CD8-positive, alpha-beta memory T cell (primary cell): ENCODE measurements at places on chromosomes 5 and 9.
A peak's percentile ranks its signal among the peaks of the same experiment; 100 is the strongest.

GRCh38 chr9:125549891-125550885 lies 156.8 kb downstream of the MAPKAP1 start:
- H3K27ac ChIP-seq, result no peak overlapping the region
- H3K4me3 ChIP-seq, result no peak overlapping the region
- no peaks in the 10 kb centered on the region for H3K4me1 ChIP-seq

DNA sequence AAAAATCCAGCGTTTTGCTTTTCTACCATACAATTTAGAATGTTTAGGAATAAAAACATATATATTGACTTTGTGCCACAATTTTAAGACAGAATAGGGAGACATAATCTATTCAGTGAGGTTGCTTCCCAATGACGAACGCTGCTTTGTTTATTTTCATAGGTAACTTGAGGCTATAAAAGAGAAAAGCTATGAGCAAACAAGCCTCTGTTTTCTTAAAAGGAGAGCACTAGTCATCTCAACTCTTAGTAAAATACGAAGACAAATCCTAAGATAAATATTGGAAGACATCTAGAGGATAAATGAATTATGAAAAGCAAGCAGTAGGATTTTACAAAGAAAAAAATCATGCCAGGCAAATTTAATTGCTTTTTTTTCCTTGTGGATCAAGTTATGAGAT lies 363.6 kb downstream of the ANXA1 start:
- H3K36me3 ChIP-seq, result no peaks in the 10 kb centered on the region
- H3K27me3 ChIP-seq, result no peaks in the 10 kb centered on the region
- no peak overlapping the region for H3K27ac ChIP-seq
- H3K4me3 ChIP-seq, result no peak overlapping the region
- no peaks in the 10 kb centered on the region for H3K4me1 ChIP-seq

GRCh38 chr9:119810645-119811429 lies 441.6 kb upstream of the BRINP1 start:
- no peak overlapping the region for H3K27ac ChIP-seq
- H3K4me1 ChIP-seq, result no peaks in the 10 kb centered on the region
- DNase-seq, result no peak
- H3K36me3 ChIP-seq, result no peaks in the 10 kb centered on the region

GRCh38 chr9:16211946-16212345 lies 658.5 kb downstream of the BNC2 start:
- H3K36me3 ChIP-seq, result no peaks in the 10 kb centered on the region
- H3K27ac ChIP-seq, result no peak overlapping the region
- DNase-seq, result no peak
- H3K27me3 ChIP-seq, result no peaks in the 10 kb centered on the region
- H3K4me1 ChIP-seq, result no peaks in the 10 kb centered on the region

GRCh38 chr9:124218438-124218982 lies 39.2 kb upstream of the NEK6 start:
- DNase-seq, result no peak
- no peaks in the 10 kb centered on the region for H3K27me3 ChIP-seq
- no peaks in the 10 kb centered on the region for H3K36me3 ChIP-seq
- H3K4me1 ChIP-seq, result peaks cover 57% of the 10 kb centered on the region

DNA sequence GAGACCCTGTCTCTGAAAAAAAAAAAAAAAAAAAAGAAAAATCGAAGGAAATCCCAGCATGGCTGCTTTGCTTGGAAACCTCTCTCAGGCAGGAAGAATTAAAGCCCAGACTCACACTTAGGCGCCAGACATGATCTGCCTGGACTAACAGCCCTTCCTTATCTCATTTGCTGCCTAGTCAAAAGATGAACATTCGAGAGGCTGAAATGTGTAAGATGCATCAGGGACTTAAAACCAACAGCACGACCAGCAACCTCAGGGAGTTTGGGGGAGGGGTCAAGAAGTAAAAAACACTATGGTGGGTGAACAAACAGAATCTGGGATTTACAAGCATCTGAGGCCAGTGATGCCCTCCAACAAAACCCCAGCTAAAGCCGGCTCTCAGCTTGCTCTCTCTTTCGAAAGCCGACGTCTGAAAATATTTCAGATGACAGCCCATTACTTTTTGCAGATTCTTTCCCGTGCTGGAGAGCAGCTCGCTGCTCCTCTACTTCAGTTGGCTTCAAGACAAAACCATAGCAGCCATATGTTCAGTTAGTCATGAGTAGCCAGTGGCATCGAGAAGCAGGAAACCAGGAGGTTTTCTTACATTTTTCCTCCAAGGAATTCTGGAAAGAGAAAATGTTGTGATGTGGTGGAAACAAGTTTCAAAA lies 249.9 kb downstream of the MARCHF11 start:
- no peak overlapping the region for H3K4me3 ChIP-seq
- no peaks in the 10 kb centered on the region for H3K27me3 ChIP-seq
- no peak for DNase-seq
- H3K4me1 ChIP-seq, result no peaks in the 10 kb centered on the region
- no peaks in the 10 kb centered on the region for H3K36me3 ChIP-seq
- H3K27ac ChIP-seq, result no peak overlapping the region

GRCh38 chr5:39762761-39763160 lies 338.0 kb upstream of the DAB2 start:
- no peaks in the 10 kb centered on the region for H3K4me1 ChIP-seq
- H3K36me3 ChIP-seq, result no peaks in the 10 kb centered on the region
- H3K27ac ChIP-seq, result no peak overlapping the region
- no peaks in the 10 kb centered on the region for H3K27me3 ChIP-seq
- no peak for DNase-seq

- H3K27ac ChIP-seq, result no peak overlapping the region
- no peak for DNase-seq
- no peaks in the 10 kb centered on the region for H3K36me3 ChIP-seq
- no peak overlapping the region for H3K4me3 ChIP-seq
- H3K4me1 ChIP-seq, result no peaks in the 10 kb centered on the region
- H3K27me3 ChIP-seq, result no peaks in the 10 kb centered on the region
These were observed 65.7 kb downstream of the ADAMTS2 start for GRCh38 chr5:179279347-179280094.

DNA sequence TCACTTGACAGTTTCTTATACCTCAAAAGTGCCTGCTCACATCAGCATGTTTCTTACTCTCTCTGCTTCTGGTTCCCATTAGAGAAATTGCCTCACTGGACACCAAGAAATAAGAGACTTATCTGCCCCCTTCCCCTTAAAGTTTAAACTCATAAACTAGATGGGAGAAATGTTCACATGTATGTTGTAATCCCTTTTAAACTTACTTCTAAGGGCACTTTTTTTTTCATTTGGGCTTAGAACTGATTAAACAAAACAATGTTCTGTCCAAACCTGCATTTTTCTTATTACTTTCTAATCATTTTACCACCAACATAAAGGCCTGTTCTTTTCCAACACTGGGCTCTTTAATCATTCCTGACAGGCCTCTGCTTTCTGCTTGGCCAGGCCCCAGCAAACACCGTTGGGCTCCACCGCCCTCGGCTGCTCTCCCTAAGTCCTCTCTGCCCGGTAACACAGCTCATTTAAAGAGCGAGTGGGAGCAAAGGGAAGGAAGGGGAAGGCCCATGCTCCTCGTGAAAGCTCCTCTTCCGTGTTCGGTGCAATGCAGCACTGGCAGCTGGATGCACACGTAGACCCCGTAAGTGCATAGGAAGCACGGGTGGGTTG lies 53.4 kb downstream of the ROR2 start:
- no peaks in the 10 kb centered on the region for H3K4me1 ChIP-seq
- H3K36me3 ChIP-seq, result no peaks in the 10 kb centered on the region
- no peaks in the 10 kb centered on the region for H3K27me3 ChIP-seq
- H3K27ac ChIP-seq, result no peak overlapping the region
- no peak for DNase-seq

- DNase-seq, result no peak
- no peak overlapping the region for H3K27ac ChIP-seq
- H3K4me1 ChIP-seq, result no peaks in the 10 kb centered on the region
- no peaks in the 10 kb centered on the region for H3K27me3 ChIP-seq
- H3K4me3 ChIP-seq, result no peak overlapping the region
These were observed 107.8 kb downstream of the PCSK5 start for GRCh38 chr9:75998096-75998780.

GRCh38 chr5:142499591-142500226 lies 174.9 kb upstream of the SPRY4 start:
- H3K4me1 ChIP-seq, result no peaks in the 10 kb centered on the region
- no peak for DNase-seq
- no peaks in the 10 kb centered on the region for H3K27me3 ChIP-seq
- H3K27ac ChIP-seq, result no peak overlapping the region

DNA sequence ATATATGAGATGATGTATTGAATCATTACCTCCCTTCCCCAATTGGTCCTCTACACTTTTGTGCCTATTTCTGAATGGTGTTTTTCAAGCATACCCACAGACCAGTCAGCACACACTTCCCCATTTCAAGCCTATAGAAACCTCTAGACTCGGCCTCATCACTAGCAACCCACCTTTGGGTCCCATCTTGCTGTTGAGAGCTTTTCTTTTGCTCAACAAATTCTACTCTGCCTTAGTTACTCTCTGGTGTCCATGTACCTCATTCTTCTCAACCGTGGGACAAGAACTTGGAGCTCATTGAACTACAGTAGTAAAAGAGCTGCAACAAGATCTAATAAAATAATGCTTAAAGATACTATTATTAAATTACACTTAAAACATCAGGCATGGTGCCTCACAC lies 49.0 kb upstream of the KDM4C start:
- no peaks in the 10 kb centered on the region for H3K27me3 ChIP-seq
- H3K36me3 ChIP-seq, result no peaks in the 10 kb centered on the region
- DNase-seq, result no peak
- no peak overlapping the region for H3K4me3 ChIP-seq
- no peak overlapping the region for H3K27ac ChIP-seq

- no peak overlapping the region for H3K27ac ChIP-seq
- H3K4me1 ChIP-seq, result no peaks in the 10 kb centered on the region
- DNase-seq, result no peak
These were observed 408.3 kb downstream of the ENC1 start for GRCh38 chr5:74232276-74232675.

DNA sequence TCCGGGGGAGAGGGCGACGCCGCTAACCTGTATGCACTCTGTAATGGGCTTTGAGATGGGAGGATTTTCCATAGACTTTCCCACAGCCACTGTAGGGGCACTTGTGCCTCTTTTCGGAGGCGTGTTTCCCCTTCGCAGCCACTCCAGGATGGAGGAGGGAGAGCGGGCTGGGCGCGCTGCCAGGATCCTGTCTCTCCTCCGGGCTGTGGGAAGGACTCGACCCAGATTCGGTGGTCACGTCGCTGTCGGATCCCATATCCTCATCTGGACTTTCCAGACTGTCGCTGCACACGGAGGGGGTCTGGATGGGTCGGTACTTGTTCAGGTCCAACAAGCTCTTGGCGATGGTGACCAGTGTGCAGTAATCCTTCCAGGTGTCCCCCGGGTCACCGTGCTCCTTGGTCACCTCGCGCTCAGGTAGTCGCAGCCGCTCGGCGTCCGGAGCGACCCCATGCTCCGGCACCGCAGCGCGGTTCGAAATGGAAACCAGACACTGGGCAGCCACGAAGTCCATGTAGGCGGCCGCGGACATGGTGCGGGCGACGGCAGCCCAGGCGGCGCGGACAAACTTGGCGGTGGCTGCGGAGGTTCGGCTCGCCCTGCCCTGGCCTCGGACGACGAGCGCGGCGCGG lies 1.5 kb downstream of the KLF9 start:
- DNase-seq, result peak; percentile 72
- no peaks in the 10 kb centered on the region for H3K27me3 ChIP-seq
- H3K4me3 ChIP-seq, result peak overlapping the region; percentile 99
- H3K4me1 ChIP-seq, result peaks cover 39% of the 10 kb centered on the region

DNA sequence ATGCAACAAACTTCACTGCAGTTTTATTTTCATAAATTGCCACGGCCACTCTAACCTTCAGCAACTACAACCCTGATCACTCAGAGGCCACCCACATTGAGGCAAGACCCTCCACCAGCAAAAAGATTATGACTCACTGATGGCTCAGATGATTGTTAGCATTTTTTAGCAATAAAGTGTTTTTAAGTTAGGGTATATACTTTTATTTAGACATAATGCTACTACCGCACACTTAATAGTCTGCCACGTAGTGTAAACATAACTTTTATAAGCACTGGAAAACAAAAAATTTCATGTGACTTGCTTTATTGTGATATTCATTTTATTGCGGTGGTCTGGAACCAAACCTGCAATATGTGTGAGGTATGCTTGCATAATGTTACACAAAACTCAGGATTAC lies 257.9 kb downstream of the ZSWIM6 start:
- no peaks in the 10 kb centered on the region for H3K4me1 ChIP-seq
- H3K4me3 ChIP-seq, result no peak overlapping the region
- no peaks in the 10 kb centered on the region for H3K36me3 ChIP-seq
- H3K27ac ChIP-seq, result no peak overlapping the region
- no peak for DNase-seq

DNA sequence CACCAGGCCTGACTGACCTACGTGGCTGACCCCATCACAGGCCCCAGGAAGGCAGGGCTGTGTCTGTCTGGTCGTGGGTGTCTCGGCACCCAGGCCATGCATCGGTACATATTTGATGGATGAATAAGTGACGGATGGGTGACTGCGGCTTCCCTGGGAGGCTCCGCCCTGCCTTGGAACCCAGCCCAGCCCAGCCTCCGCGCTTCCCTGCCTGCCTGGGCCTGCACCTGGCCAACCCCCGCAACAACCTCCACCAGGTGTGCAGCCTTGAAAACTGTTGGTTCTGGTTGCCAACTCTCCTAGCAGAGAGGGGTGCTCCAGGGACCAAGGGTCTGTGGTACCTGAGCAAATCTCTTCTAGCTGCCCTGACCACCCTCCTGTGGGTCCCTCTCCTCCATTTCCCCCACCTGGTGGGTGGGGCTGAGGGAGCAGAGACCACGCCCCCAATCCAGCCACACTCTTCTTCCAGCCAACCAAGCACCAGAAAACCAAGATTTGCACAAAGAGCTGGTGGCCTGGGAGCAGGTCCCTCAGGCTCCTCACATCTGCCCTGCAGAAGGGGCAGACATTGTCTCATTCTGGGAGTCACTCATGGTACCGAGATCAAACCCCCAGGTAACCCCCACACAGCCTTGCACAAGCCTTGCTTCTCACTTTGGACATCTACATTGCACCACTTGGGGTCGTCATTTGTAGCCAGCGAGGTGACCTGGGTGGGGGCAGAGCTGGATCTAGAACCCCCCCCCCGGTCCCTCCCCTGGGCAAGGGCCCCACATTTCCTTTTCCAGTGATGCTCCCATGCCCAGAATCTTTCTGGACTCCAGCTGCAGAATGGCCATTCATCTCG lies 100.6 kb upstream of the IER5L start:
- DNase-seq, result no peak
- no peak overlapping the region for H3K27ac ChIP-seq
- no peak overlapping the region for H3K4me3 ChIP-seq
- H3K27me3 ChIP-seq, result no peaks in the 10 kb centered on the region

DNA sequence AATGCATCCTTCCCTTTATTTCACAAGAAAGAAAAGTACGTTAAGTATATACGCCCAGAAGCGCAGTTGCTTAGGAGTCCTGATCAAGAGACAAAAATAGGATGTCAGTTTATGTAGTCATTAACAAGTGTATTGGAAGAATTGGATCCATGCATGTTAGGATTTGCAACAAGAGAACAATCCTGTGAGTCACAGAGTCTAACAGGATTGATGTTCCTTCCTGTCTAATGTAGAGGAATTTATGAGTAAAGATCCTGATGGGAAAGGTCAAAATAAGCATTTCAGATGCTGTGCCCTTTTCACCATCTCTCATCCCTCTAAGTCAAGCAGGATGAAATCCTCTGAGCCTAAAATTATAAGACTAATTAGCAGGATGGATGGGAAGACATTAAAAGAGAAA lies 406.0 kb upstream of the GRIA1 start:
- no peaks in the 10 kb centered on the region for H3K27me3 ChIP-seq
- H3K4me3 ChIP-seq, result no peak overlapping the region
- no peaks in the 10 kb centered on the region for H3K4me1 ChIP-seq
- no peak for DNase-seq

- H3K27me3 ChIP-seq, result no peaks in the 10 kb centered on the region
- no peak overlapping the region for H3K27ac ChIP-seq
- no peaks in the 10 kb centered on the region for H3K4me1 ChIP-seq
- no peak for DNase-seq
- no peak overlapping the region for H3K4me3 ChIP-seq
These were observed 64.9 kb downstream of the DTWD2 start for GRCh38 chr5:118923295-118924005.
